Osteoblast (primary cell): ENCODE measurements at places on chromosomes 1 and 21. TPM values are rescaled to one million over a fixed set of nuclear protein-coding genes. Genes with fewer than 3 reads are reported as not detected.

The LCE3E gene
- not detected in 2 replicates for total RNA-seq

The KCNH1 gene
- 28.9 and 41.3 TPM in 2 replicates for total RNA-seq

- no peaks in the 10 kb centered on the region for H3K4me1 ChIP-seq
- no peak for DNase-seq
- no peak overlapping the region for H3K4me3 ChIP-seq
These were observed 20.5 kb upstream of the CD2 start for GRCh38 chr1:116733476-116734365.

DNA sequence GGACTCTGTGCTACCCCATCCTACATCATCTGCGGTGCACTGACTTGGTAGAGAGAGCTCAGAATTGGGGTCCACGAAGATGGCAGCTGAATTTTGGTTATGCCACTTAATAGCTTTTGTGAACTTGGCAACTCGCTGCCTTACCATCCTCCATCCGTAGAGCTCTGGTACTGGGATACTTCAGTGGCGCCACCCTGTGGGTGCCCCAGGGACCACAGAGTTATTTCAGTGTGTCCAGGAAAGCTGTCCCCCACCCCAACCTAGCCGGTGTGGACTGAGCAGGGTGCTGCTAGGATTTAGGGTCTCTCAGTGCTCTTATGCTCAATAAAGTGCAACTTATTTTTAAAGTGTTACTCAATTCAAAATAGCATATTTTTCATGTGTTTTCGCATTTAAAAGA lies 9.0 kb upstream of the USF1 start:
- H3K4me3 ChIP-seq: no peak overlapping the region
- DNase-seq: peak; percentile 75
- no peaks in the 10 kb centered on the region for H3K36me3 ChIP-seq

The S100A9 gene
- 0.36 and 0.59 TPM in 2 replicates for total RNA-seq

GRCh38 chr1:26537951-26538352 lies 8.4 kb downstream of the RPS6KA1 start:
- peak; percentile 87 for DNase-seq
- H3K4me3 ChIP-seq: no peak overlapping the region
- H3K27ac ChIP-seq: no peak overlapping the region

GRCh38 chr1:165152727-165153126 lies 203.8 kb downstream of the LMX1A start:
- no peak for DNase-seq
- H3K4me3 ChIP-seq: no peak overlapping the region
- H3K36me3 ChIP-seq: no peaks in the 10 kb centered on the region

- no peak overlapping the region for H3K27ac ChIP-seq
- H3K27me3 ChIP-seq: no peaks in the 10 kb centered on the region
- peak; percentile 62 for DNase-seq
- no peak overlapping the region for H3K4me3 ChIP-seq
- no peaks in the 10 kb centered on the region for H3K4me1 ChIP-seq
These were observed 2.7 kb upstream of the ACTRT2 start for GRCh38 chr1:3018576-3018975.

The C8B gene
- total RNA-seq: not detected in 2 replicates

GRCh38 chr1:209652873-209653401 lies 712 bp upstream of the LAMB3 start:
- no peaks in the 10 kb centered on the region for H3K27me3 ChIP-seq
- no peak overlapping the region for H3K27ac ChIP-seq
- H3K36me3 ChIP-seq: no peaks in the 10 kb centered on the region
- H3K4me1 ChIP-seq: peaks cover 46% of the 10 kb centered on the region

The CAMK2N1 gene
- 0.36 and 1.5 TPM in 2 replicates for total RNA-seq

DNA sequence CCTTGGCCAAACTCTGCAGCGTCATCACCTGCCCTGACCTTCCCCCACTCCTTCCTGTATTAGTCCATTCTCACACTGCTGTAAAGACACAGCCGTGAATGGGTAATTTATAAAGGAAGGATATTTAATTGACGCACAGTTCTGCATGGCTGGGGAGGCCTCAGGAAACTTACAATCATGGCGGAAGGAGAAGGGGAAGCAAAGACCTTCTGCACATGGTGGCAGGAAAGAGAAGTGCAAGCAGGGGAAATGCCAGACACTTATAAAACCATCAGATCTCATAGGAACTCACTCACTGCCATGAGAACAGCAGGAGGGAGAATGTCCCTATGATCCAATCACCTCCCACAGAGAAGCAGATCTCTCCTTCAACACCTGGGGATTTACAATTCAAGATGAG lies 408.5 kb downstream of the PTPRU start:
- H3K27me3 ChIP-seq: no peaks in the 10 kb centered on the region
- no peak for DNase-seq
- H3K27ac ChIP-seq: no peak overlapping the region
- H3K4me1 ChIP-seq: peaks cover 7% of the 10 kb centered on the region

GRCh38 chr1:160577671-160578070 lies 1.6 kb downstream of the CD84 start:
- H3K4me1 ChIP-seq: no peaks in the 10 kb centered on the region
- no peaks in the 10 kb centered on the region for H3K36me3 ChIP-seq
- no peak overlapping the region for H3K27ac ChIP-seq
- no peak overlapping the region for H3K4me3 ChIP-seq
- no peaks in the 10 kb centered on the region for H3K27me3 ChIP-seq

The LEFTY2 gene
- total RNA-seq: not detected in 2 replicates

GRCh38 chr21:44701541-44701940 lies 4.6 kb downstream of the KRTAP10-12 start:
- no peaks in the 10 kb centered on the region for H3K36me3 ChIP-seq
- DNase-seq: no peak
- no peaks in the 10 kb centered on the region for H3K4me1 ChIP-seq
- no peak overlapping the region for H3K4me3 ChIP-seq
- H3K27me3 ChIP-seq: peaks cover 60% of the 10 kb centered on the region
- H3K27ac ChIP-seq: no peak overlapping the region

The CGN gene
- not detected in 2 replicates for total RNA-seq

DNA sequence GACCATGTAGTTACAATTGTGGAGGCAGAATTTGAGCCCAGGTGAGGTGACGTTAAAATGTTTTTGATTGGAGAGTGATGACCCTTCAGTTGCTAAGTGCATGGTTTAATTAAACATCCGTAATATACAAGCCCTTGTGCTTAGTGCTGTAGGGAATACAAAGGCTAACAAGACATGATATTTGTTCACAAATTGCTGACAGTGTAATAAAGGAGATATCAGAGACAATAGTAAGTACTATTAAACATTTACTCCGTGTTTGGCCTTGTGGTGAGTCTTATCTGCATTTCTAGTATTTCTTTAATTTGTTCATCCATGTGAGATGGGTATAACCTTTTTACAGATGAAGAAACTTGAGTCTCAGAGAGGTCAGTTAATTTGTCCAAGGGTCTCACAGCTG lies 37.9 kb downstream of the RLF start:
- H3K27ac ChIP-seq: no peak overlapping the region
- peak; percentile 65 for DNase-seq
- H3K27me3 ChIP-seq: no peaks in the 10 kb centered on the region
- no peak overlapping the region for H3K4me3 ChIP-seq
- no peaks in the 10 kb centered on the region for H3K4me1 ChIP-seq
- no peaks in the 10 kb centered on the region for H3K36me3 ChIP-seq

The PKLR gene
- total RNA-seq: not detected in 2 replicates

GRCh38 chr1:112840631-112841624 lies 115.1 kb downstream of the SLC16A1 start:
- no peak overlapping the region for H3K4me3 ChIP-seq
- H3K4me1 ChIP-seq: peaks cover under 1% of the 10 kb centered on the region
- no peaks in the 10 kb centered on the region for H3K36me3 ChIP-seq
- H3K27ac ChIP-seq: no peak overlapping the region
- DNase-seq: no peak

The MROH7 gene
- 0.36 and 0.59 TPM in 2 replicates for total RNA-seq

DNA sequence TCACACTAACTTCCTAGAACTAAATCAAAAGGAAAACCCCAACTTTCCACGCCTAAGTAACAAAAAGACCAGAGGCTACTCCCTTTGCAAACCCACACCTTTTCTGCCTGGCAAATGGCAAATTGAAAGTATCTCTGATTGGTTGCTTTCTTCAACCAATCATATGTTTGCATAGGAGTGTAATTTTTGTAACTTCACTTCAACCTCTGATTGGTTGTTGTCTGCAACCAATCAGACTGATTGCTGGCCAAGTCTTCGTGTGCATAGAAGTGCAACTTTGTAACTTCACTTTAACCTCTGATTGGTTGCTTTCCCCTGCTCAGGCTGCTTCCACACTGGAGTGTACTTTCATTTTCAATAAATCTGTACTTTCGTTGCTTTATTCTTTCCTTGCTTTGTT lies 36.9 kb upstream of the PADI2 start:
- H3K4me1 ChIP-seq: no peaks in the 10 kb centered on the region
- no peak overlapping the region for H3K27ac ChIP-seq
- no peaks in the 10 kb centered on the region for H3K36me3 ChIP-seq
- no peaks in the 10 kb centered on the region for H3K27me3 ChIP-seq
- no peak for DNase-seq

GRCh38 chr1:178407655-178408054 lies 89.1 kb downstream of the CLEC20A start:
- DNase-seq: no peak
- H3K27me3 ChIP-seq: no peaks in the 10 kb centered on the region
- no peak overlapping the region for H3K4me3 ChIP-seq

The NR1I3 gene
- not detected in 2 replicates for total RNA-seq

The KAZN gene
- total RNA-seq: 9.0 and 10.3 TPM in 2 replicates

The LIN9 gene
- 2.5 and 3.2 TPM in 2 replicates for total RNA-seq

The SLFNL1 gene
- total RNA-seq: 0.59 and 0.72 TPM in 2 replicates

- no peaks in the 10 kb centered on the region for H3K27me3 ChIP-seq
- H3K4me3 ChIP-seq: no peak overlapping the region
- no peaks in the 10 kb centered on the region for H3K4me1 ChIP-seq
- no peak for DNase-seq
- H3K36me3 ChIP-seq: no peaks in the 10 kb centered on the region
- no peak overlapping the region for H3K27ac ChIP-seq
These were observed 76.0 kb downstream of the GPATCH2 start for GRCh38 chr1:217554849-217555248.

The TMEM240 gene
- total RNA-seq: 1.8 and 2.7 TPM in 2 replicates

The FYB2 gene
- not detected in 2 replicates for total RNA-seq

- H3K4me1 ChIP-seq: no peaks in the 10 kb centered on the region
- H3K4me3 ChIP-seq: no peak overlapping the region
- peak; percentile 88 for DNase-seq
- H3K27ac ChIP-seq: no peak overlapping the region
- peaks cover 64% of the 10 kb centered on the region for H3K27me3 ChIP-seq
These were observed 1.8 kb downstream of the WNT3A start for GRCh38 chr1:228008391-228009115.

The LEPROT gene
- 87.9 and 111 TPM in 2 replicates for total RNA-seq

The CCDC190 gene
- 0.88 and 1.1 TPM in 2 replicates for total RNA-seq

DNA sequence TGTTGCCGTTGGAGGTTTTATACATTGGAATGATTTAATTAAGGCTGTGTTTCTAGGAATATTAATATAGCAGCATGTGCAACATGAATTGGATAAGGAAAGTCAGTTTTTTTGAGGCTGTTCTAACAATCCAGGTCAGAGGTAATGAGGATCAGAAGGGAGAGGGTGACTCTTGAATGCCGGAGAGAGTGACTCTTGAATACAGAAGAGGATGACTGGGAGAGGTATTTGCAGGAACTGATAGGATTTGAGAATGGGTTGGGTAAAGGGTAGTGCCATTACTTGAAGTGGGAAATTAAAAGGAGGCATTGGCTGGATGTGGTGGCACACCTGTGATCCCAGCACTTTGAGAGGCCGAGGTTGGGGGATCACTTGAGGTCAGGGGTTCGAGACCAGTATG lies 55.6 kb upstream of the MACF1 start:
- no peaks in the 10 kb centered on the region for H3K36me3 ChIP-seq
- no peaks in the 10 kb centered on the region for H3K27me3 ChIP-seq
- no peak overlapping the region for H3K27ac ChIP-seq

The ATP6V1G3 gene
- total RNA-seq: 0.36 TPM in 1 of 2 replicates, not detected in the other

GRCh38 chr1:3799976-3800685 lies 3.8 kb upstream of the LRRC47 start:
- no peak overlapping the region for H3K4me3 ChIP-seq
- H3K4me1 ChIP-seq: peaks cover 20% of the 10 kb centered on the region
- H3K27ac ChIP-seq: no peak overlapping the region

- no peaks in the 10 kb centered on the region for H3K4me1 ChIP-seq
- no peaks in the 10 kb centered on the region for H3K36me3 ChIP-seq
- H3K27me3 ChIP-seq: no peaks in the 10 kb centered on the region
- no peak overlapping the region for H3K27ac ChIP-seq
- H3K4me3 ChIP-seq: no peak overlapping the region
These were observed 79.4 kb downstream of the ERICH3 start for GRCh38 chr1:74593887-74594866.

- H3K27ac ChIP-seq: no peak overlapping the region
- H3K36me3 ChIP-seq: no peaks in the 10 kb centered on the region
- no peaks in the 10 kb centered on the region for H3K27me3 ChIP-seq
These were observed 57.9 kb downstream of the LACTBL1 start for GRCh38 chr1:22914633-22915217.

GRCh38 chr1:186735463-186735862 lies 55.2 kb upstream of the PTGS2 start:
- H3K4me3 ChIP-seq: no peak overlapping the region
- H3K27ac ChIP-seq: no peak overlapping the region
- no peak for DNase-seq
- no peaks in the 10 kb centered on the region for H3K4me1 ChIP-seq

The USH2A gene
- total RNA-seq: under 0.01 and 0.29 TPM in 2 replicates

The LPAR3 gene
- 0.29 TPM in 1 of 2 replicates, not detected in the other for total RNA-seq

The SLC45A1 gene
- 1.8 and 2.4 TPM in 2 replicates for total RNA-seq

The REN gene
- not detected in 2 replicates for total RNA-seq

DNA sequence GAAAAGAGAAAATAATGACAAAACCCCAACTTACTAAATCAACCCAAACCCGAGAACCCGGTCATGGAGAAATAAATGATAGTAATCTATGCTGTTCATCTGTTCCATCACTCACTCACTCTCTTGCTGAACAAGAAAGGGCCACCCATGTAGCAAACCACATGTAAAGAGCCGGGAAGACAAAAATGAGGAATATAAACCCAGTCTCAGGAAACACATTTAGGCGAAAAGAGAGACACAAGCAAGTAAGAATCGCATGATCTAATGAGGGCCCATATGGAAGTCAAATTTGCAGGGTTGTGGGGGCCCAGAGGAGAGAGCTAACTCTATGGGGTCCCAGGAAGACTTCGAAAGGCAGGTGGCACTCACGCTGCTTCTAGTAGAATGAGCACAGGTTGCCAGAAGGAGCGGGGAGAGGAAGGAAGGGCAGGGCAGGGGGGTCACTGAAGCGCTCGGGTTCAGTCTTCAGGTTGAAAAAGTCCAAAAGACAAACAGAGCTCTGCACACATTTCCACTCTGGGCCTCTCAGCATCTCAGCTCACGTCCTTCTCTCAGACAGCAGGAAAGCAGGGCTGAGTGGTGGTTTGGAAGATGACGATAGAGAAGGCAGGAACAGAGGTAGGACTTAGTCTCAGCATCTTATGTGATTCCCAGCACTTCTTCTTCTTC lies 142.9 kb upstream of the KRTAP19-8 start:
- H3K27ac ChIP-seq: no peak overlapping the region
- DNase-seq: no peak
- no peaks in the 10 kb centered on the region for H3K27me3 ChIP-seq
- no peaks in the 10 kb centered on the region for H3K4me1 ChIP-seq
- no peaks in the 10 kb centered on the region for H3K36me3 ChIP-seq
- H3K4me3 ChIP-seq: no peak overlapping the region

The RGS16 gene
- total RNA-seq: under 0.01 and 0.29 TPM in 2 replicates

- no peak overlapping the region for H3K27ac ChIP-seq
- DNase-seq: no peak
- no peaks in the 10 kb centered on the region for H3K27me3 ChIP-seq
- H3K4me1 ChIP-seq: no peaks in the 10 kb centered on the region
- H3K4me3 ChIP-seq: no peak overlapping the region
- H3K36me3 ChIP-seq: no peaks in the 10 kb centered on the region
These were observed 117.3 kb downstream of the PSMG1 start for GRCh38 chr21:39065917-39066316.

The ATP1A2 gene
- total RNA-seq: 0.72 and 1.2 TPM in 2 replicates
